NCI-H526 (cell line): ENCODE measurements at places on chromosomes 3 and 15.

GRCh38 chr3:147368561-147369221 is 37.7 kb downstream of the ZIC4 start:
- DNase-seq, result no peak

DNA sequence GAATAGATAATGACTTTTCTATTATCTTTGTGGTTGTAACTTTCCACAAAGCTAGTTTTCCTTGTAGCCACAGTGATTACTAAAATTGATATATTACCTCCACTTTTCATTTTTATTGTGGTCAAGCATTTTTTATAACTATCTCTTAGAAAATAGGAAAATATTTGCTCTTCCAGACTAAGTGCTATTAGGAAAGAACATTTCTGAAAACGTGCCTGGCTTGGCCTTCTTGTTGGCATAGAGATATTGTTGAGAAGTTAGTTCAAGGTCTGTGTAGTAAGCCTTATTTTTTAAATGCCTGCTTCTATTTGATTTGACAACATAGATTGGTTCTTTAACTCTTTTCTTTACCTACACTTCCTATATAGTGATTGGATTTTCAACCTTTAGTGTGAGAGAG is 101.7 kb downstream of the IL1RAP start:
- DNase-seq, result no peak

DNA sequence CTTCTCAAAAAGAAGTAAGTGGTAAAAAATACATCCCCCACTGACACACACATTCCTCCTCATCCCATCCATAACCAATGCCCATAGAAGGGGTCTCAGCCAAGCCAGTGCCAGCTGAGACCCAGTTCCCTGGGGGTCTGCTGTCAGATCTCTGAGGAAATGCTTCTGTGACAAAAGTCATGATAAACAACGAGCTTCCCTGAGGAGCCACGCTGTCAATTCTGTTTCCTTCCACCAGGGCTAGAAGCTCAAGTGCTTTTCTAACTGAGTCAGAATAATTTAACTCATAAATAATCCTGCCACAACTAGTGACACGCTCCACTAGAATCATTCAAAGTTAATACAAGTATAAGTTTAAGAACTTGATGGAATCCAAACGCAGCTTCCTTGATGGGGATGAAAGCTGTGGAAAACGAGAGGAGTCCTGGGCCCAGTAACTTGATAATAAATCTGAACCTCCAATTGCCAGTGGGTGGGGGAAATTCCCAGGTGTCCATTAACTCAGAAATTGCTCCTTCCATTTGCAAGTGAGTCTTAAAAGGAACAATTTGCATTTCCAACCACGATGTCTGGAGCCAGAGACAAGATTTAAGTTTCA is 348.7 kb upstream of the LMCD1 start:
- DNase-seq, result peak; percentile 58

DNA sequence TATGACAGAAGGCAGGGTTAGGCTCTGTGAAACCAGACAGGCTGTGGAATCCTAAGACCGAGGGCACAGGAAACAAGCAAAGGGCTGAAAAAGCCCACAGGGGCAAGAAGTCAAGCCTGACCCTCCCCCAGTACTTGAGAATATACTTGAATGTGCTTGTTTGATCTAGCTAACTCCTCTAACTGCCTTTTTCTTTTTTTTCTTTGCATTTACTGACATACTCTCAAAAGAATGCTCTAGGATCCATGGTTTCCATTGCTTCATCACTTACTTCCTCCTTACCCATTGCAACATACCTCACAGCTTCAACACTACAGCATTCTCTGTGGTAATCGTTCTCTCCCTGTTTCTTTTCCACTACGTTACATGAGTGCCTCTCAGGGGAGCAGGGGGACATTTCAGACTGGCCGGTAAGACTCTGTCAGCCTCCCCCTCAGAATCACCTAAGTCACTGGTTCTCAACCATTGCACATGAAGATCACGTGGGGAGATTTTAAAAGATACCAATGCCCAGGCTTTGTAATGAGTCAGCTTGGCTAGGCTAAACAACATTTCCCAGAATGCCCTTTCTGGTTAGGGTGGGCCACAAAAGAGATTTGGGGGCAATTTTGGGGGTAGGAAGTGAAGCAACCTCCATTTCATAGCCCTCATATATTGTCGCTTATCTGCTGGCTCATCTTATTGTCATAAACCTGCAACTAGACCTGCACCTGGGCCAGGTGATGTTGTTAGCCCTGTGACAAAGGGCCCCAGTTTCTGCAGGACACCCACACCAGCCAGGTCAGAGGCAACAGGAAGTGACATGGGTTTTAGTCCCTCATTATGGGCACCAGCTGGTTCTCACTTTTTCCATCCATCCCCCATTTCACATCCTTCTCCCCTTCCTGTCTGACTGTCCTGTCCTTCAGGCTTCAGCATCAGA is 24.6 kb upstream of the RSL24D1 start:
- DNase-seq, result no peak

- no peak for DNase-seq
These were observed 193.4 kb upstream of the SEMA6D start for GRCh38 chr15:47523681-47524475.

DNA sequence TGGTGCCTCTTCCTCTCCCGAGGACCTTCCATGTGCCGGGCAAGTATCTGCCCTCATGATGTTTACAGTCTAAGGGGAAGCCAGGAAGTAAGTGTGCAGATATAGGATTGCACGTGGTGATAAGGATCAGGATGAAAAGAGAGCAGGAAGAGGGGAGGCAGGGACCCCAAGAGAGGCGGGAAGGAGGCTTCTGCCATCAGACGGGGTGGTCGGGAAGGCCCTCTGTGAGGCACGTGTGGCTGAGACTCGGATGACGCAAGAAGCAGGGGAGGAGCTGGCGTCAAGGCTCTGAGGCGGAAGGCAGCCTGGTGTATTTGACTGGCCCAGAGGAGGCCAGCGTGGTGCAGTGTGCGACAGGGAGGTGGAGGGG is 762 bp upstream of the IQSEC1 start:
- DNase-seq, result no peak

DNA sequence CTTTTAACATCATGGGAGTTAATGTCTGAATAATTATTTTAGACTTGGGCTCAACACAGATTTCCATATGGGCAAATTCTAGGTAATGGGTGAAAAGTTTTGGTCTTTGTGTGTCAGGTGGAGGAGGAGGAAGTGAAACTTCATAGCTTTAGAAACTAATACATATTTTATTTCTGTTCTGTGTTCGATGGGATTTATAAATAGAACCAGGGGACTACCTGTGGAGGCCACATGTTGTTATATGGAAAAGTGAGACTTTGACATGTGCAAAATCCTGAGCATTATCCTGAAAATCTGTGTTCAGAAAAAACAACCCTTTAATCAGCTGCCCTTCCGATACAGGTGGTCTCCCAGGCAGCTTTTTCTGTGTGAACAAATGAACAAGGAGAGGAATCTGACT is 209.5 kb downstream of the SOX2 start:
- DNase-seq, result no peak

DNA sequence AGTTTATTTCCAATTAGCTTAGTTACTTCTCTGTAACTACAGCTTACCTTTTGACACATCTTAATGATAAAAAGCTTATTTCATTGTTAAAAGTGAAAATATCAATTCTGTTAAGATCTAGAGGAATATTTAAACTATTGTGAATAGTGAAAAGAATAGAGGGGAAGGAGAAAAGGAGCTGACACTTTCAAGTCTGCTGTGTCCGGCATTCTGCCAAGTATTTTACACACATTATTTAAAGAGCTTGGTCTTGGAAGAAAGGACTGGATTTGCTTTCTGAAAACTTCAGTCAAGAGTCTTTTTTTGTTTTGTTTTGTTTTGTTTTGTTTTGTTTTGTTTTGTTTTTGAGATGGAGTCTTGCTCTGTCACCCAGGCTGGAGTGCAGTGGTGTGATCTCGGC is 34.8 kb downstream of the CCDC80 start:
- no peak for DNase-seq

- no peak for DNase-seq
These were observed 37.5 kb downstream of the TTC23 start for GRCh38 chr15:99211926-99212325.

GRCh38 chr15:83716605-83717004 is 62.7 kb downstream of the ADAMTSL3 start:
- no peak for DNase-seq

GRCh38 chr3:69541711-69542088 is 155.8 kb upstream of the FRMD4B start:
- DNase-seq, result no peak

DNA sequence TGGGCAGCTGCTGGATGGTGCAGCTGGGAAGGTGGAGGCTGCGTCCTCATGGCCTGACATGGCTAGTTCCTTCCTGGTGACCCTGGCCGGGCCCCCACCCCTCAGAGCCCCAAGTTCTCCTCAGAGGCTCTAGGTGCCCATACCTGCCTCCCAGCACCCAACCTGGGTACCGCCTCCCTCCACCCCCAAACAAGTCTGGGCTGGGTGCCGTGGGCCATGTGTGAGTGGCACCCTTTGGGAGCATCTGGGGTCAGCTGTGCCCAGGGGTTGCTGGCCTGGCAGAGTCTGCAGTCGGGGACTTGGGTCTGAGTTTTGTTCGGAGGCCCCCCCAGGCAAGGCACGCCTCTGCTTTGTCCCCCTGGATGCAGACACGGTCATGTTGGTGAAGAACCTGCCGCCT is 10.5 kb downstream of the PLXNA1 start:
- no peak for DNase-seq

GRCh38 chr3:5194801-5195509 is 7.4 kb downstream of the EDEM1 start:
- no peak for DNase-seq

DNA sequence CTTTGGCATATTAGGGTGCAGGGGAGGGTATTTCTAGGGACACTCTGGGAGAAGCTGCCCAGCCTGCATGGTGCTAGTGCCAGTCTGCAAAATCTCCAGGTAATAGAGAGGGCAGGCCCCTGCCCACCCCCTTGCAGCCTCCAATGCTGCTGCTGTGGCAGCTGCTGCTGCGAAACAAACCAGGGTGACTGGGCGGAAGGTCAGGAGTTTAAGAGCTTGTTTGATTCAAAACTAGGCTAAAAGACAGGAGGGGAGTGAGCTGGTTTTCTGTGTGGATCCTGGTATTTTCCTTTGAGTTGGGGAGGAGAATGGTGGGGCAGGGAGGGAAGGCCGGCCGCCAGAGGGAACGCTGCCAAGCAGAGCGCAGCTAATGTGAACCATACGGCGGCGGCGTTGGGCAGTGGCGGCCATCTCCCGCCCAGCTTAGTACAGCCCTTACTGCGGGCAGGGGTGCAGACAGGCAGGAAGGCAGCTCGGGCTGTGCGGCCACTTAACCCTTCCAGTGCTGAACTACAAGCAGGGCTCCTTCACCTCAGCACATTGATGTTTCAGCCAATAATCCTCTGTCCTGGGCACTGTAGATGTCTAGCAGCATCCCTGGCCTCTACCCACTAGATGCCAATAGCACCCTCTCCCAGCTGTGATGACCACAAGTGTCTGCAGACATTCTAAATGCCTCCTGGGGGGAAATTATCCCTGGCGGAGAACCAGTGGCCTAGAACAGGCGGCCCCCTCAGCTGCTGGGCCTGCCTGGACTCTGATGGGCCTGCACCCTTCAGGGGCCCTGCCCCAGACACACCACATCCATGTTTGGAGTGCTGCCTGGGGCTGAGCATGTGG is 125.7 kb downstream of the EEFSEC start:
- peak; percentile 21 for DNase-seq

GRCh38 chr15:33032053-33032452 is 162.5 kb downstream of the FMN1 start:
- DNase-seq, result no peak

DNA sequence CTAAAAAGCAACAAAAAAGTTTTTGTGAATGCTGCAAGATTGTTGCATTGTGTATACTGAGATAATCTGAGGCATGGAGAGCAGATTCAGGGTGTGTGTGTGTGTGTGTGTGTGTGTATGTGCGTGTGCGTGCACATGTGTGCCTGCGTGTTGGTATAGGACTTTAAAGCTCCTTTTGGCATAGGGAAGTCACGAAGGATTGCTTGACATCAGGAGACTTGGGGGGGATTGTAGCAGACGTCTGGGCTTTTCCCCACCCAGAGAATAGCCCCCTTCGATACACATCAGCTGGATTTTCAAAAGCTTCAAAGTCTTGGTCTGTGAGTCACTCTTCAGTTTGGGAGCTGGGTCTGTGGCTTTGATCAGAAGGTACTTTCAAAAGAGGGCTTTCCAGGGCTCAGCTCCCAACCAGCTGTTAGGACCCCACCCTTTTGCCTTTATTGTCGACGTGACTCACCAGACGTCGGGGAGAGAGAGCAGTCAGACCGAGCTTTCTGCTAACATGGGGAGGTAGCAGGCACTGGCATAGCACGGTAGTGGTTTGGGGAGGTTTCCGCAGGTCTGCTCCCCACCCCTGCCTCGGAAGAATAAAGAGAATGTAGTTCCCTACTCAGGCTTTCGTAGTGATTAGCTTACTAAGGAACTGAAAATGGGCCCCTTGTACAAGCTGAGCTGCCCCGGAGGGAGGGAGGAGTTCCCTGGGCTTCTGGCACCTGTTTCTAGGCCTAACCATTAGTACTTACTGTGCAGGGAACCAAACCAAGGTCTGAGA is 4.7 kb downstream of the BHLHE40 start:
- no peak for DNase-seq

GRCh38 chr3:19331931-19332330 is 183.6 kb downstream of the KCNH8 start:
- no peak for DNase-seq
